ENCODE measurements at places on chromosomes 3 and 15.

GRCh38 chr15:31325595-31326155 lies 960 bp upstream of the KLF13 start:
- no peak for DNase-seq

- DNase-seq, result no peak
Measured at GRCh38 chr3:46096781-46097180, 69.5 kb upstream of the XCR1 start.

- peak; percentile 58 for DNase-seq
Measured at GRCh38 chr15:89383365-89384175, 48.9 kb upstream of the POLG start.

GRCh38 chr15:23644829-23645228 lies 2.8 kb downstream of the MAGEL2 start:
- no peak for DNase-seq

GRCh38 chr15:75347222-75348033 lies 589 bp downstream of the NEIL1 start:
- DNase-seq, result no peak
